NCI-H1048 (cell line): ENCODE measurements at places on chromosomes 2 and 18.
A peak's percentile ranks its signal among the peaks of the same experiment; 100 is the strongest.

DNA sequence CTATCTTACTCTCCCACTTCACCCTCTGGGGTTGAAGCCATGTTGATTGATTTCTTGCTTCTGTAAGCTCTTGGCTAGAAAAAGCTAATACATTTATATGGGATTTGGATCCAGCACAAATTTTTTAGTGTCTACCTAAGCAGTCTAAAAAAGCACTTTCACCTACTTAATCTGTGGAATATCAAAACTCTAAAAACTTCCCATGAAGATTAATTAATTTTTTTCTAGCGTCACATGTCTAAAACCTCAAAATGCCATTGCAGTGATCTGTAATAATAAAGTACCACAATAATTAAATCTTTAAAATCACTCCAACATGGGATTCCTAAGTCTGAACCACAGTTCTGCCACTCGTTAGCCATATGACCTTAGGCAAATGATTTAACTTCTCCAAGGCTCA lies 180.1 kb downstream of the EN1 start:
- DNase-seq: no peak

DNA sequence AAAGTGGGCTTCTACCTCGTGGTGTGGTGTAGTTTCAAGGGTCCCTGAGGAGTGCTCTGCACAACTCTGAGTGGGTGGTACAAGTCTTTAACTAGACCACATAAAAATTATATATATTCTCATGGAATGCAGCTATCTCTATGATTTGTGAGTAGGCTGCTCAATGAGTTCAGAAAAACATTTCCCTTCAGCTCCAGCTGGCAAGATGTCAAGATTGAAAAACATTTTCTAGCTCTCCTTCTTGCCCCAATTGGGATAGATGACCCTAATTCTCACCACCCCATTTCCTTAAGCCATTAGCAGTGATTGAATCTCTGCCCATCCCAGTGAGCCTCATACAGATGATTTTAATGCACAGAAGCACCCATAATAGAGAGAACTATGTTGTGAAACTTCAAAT lies 28.3 kb upstream of the SP3 start:
- no peak for DNase-seq

- no peak for DNase-seq
These were observed 799 bp downstream of the CYTIP start for GRCh38 chr2:157443090-157443489.

GRCh38 chr2:119248311-119248710 lies 24.7 kb downstream of the STEAP3 start:
- DNase-seq: no peak

GRCh38 chr18:38923126-38923525 lies 1357.5 kb upstream of the CELF4 start:
- no peak for DNase-seq

- DNase-seq: no peak
These were observed 238.6 kb upstream of the SLC8A1 start for GRCh38 chr2:40690525-40690924.

DNA sequence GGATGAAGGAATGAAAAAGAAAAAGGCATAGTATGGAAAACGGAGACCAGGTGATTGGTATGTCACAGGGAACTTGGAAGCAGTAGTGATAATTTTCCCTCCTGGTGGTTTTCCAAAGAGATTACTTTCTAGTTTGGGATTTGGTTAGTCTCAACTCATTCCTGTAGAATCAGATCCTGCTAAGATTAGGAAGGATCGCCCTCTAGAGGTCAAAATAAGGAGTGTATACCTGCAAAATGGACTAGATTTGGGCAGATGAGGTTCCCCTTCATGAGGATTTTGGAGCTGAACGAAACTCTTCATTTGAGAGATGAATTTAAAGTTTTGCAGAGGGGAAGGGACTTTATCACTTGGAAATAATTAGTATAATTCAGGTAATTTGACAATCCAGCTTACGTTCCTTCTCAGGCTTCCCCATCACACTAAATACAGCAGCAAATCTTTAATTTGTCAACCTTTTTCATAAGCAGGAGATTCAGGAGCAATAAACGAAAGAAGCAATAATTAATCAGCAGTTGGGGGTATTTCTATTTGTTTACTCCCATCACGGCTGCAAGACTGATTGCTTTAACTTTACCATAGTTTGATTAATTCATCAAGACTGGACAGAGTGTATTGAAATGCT lies 65.2 kb downstream of the CCDC195 start:
- peak; percentile 2 for DNase-seq

DNA sequence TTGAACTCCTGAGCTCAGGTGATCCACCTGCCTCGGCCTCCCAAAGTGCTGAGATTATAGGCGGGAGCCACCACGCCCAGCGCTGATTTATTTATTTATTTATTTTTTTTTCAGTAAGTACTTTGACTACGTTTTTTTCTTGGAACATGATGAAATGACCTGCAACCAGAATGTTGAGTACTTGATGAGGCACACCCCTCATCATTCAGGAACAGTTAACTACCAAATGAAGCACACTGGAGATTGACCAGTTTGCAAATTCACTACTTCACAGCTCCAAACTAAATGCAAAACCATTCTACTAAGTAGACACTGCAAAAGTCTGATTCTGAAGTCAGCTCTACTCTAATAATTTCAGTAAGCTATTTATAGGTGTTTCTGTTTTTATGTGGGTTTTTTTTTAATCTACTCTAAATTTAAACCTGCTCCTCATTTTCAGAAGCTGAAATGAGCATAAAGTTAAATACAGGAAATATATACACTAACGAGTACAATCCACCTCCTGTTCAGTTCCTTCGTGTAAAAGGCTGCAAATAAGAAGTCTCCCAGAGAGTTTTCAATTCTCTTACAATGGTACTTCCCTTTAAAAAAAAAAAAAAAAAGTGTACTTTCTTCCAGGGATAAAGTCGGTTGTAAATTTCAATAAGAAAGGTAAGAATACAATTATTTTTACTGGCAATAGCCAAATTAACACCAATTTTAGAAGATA lies 1.4 kb downstream of the GFPT1 start:
- DNase-seq: no peak

GRCh38 chr18:26549263-26550094 lies 1.1 kb upstream of the KCTD1 start:
- peak; percentile 74 for DNase-seq
